ENCODE measurements at places on chromosomes 3 and 15.
A peak's percentile ranks its signal among the peaks of the same experiment; 100 is the strongest.

DNA sequence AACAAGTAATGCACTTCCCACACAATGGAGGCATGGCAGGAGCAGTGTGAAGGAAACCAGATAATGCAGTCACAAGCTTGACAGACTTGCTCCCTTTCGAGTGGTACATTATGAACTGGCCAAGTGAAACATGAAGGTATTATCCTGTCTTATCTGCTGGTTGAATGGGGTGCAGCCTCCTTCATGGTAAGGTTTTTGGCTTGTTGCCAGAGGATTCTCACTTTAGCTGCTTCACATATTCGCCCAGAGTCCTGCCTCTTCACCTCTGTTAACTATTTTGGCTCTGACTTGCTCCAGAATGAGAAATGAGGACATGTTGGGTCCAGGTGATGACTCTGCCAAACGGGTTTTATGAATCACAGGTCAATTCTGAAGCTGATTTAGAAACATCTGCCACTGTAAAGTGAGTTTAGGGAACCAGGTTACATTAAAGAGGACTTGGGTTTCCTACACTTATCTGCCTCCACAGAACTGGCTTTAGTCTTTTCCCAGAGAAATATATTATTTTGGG, 19.5 kb upstream of the CCDC39 start:
- no peak for DNase-seq

DNA sequence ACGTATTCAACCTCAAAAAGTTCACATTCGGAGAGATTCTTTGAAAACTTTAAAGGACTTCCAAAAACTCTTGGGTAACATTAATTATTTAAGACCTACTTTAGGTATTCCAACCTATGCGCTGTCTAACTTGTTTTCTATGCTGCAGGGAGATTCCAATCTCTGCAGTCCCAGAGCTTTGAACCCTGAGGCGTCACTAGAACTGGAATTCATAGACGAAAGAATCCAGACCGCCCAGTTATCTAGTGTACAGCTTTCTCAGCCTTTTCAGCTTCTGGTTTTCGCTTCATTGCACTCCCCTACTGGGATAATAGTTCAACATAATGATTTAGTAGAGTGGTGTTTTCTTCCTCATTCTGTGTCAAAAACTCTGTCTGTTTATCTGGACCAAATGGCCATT, 711.3 kb downstream of the ROBO1 start:
- DNase-seq = no peak

- DNase-seq = no peak
Observed at GRCh38 chr3:173306110-173306509, 91.4 kb upstream of the NLGN1 start.

- no peak for DNase-seq
Observed at GRCh38 chr3:129103296-129103695, 18.3 kb downstream of the RAB43 start.

DNA sequence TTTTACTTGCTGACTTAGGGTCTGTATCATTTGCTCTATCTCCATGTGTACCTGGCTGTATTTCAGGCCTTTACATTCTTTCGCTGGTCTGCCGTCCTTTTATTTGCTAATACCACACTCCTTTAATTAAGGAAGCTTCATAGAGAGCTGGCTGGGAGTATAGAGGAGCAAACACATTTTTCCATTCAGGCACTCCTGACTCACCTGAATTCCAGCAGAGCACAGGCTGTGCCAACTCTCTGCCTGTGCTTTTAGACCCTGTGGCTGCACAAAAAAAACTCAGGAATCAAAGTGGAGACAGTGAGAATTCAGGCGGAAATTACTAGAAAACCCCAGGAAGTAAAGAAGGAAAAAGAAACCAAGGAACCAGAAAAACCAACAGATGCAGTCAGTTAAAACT, 29.0 kb upstream of the ATP10A start:
- DNase-seq = peak; percentile 48

- DNase-seq = no peak
Observed at GRCh38 chr15:92817339-92817886, 82.7 kb upstream of the CHD2 start.

- no peak for DNase-seq
Observed at GRCh38 chr15:96403932-96404331, 73.4 kb downstream of the NR2F2 start.

GRCh38 chr3:23797491-23797890, 8.3 kb upstream of the UBE2E1 start:
- DNase-seq = no peak

DNA sequence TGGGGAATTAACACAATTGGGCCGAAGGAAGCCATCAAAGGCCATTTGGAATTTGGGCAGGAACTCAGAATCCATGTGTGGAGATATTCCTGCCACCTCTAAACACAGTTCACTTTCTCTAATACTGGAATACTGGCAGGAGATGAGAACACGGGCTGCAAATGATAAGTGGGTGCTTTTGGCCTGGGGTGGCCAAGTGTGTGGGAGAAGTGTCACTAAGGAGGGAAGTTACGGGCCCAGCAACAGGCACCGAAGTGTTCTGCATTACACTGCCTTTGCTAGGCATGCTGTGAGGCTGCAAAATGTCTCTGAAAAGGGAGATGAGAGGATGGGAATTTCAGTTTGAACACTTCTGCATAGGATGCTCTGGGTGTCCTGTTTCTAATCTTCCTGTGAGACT, 89.4 kb upstream of the FEZF2 start:
- DNase-seq = no peak

DNA sequence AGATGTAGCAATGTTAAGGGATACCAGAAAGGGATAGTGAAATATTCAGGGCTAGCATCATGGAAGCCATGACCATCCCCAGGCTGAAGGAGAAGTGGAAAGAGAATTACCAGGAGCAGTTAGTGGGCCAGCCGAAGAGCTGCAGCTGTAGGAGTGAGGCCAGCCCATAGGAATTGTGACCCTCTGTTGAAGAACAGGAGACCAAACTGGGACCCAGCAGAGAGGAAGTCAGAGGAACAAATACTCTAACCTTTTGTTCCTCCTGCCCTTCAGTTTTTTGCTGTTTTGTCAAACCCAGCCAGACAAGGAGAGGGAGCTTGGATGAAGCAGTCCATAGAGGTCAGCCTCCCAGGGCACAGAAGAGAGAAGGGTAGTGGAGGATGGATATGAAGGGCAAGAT, 115.4 kb downstream of the CLSTN2 start:
- no peak for DNase-seq
